ENCODE measurements at places on chromosomes 11 and 22.

DNA sequence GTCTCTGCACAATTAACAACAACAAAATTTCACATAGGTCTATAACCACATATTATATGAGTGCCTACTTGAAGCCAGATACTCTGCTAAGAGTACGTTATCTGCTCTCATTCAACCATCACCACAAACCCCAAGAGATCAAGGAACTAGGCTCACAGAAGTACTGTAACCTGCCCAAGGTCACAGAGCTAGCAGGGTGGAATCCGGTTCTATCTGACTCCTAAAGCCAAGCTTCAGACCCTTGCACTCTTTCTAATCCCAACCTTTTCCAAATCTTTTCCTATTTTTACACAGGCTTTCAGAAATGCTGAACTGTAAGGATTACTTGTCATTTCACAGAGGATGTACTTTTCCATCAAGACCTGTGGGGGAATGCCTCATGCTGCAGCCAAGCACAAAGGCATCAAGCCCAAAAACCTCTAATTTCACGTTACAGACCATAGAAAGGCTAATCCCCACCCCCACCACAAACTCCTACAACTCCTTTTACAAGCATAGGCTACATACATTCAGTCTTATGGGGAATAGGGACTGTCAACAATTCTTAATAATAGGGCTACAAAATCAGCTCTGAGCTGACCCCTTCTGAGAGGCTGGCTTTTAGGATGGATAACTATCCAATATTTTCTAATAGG, 927 bp downstream of the PRCP start:
- DNase-seq: peak; percentile 92

DNA sequence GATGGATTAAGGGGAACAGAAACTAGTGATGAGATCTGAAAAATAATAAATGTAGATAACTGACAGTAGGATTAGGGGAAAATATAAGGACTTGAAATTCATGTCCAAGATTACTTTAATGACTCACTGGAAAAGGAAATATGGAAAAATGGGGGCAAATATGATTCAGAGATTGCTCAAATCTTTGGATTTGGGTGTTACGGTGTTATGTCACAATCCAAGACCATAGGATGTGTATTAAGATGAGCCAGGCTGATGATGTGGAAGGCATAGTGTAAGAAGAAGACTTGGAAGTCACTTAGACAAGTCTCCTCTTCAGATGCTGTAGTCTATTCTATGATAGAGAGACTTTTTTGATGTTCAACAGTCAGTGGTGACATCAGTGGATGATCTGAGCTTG, 323.7 kb downstream of the LUZP2 start:
- no peak for DNase-seq

GRCh38 chr11:65944191-65944590, 1.1 kb upstream of the TSGA10IP start:
- no peak for DNase-seq

DNA sequence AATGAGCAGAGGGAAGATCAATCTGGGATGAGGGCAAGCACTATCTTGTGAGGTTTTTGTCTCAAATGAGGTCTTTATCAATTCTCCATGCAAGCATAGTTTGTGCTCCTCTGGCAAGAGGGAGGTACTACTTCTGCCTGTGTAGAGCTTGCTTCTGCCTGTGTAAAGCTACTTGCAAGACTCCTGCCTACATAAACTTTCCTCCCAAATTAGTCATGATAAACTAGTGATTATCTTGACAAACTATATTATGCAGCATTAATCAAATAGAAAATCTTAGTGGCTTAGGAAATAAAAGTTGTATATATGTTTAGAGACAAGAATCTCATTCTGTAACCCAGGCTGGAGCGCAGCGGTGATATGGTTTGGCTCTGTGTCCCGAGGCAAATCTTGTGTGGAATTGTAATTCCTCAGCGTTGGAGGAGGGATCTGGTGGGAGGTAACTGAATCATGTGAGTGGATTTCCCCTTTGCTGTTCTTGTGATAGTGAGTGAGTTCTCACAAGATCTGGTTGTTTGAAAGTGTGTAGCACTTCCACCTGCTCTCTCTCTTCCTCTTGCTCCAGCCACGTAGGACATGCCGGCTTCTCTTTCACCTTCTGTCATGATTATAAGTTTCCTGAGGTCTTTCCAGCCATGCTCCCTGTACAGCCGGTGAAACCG, 8.0 kb upstream of the MMP10 start:
- no peak for DNase-seq

GRCh38 chr22:45316796-45317526, 7.2 kb downstream of the FAM118A start:
- DNase-seq: no peak

DNA sequence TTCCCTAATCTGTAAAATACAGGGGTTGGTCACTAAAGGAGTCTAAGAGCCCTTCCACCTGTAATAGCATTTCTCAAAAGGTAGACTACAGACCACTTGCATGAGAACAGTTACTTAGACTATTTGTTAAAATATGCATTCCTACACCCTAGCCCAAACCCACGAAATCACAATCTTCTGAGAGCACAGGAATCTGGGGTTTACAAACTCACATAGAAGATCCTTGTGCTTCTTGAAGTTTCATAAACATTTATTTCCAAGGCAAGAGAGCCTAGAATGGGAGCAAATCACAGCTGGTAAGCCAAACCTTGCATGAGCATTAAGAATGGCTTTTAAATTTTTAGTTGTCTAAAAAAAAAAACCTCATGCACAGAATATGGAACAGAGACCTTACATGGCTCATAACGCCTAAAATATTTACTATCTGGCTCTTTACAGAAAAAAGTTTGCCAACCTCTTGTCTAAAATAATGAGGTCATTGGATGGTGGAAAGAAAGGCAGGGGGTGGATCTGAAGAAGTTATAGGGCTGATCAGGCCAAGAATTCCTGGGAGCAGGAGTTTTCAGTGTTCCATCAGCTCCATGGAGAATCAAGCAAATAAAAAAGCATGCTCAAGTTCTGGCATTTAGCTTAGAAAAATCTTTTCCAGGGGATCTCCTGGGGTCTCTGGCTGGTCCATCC, 133.4 kb downstream of the CCDC34 start:
- no peak for DNase-seq

GRCh38 chr11:72287293-72287692, 43.3 kb upstream of the PHOX2A start:
- no peak for DNase-seq

- DNase-seq: no peak
Measured at GRCh38 chr11:32840587-32840986, 10.9 kb downstream of the PRRG4 start.

GRCh38 chr22:44525941-44526778, 28.1 kb upstream of the RTL6 start:
- DNase-seq: no peak

DNA sequence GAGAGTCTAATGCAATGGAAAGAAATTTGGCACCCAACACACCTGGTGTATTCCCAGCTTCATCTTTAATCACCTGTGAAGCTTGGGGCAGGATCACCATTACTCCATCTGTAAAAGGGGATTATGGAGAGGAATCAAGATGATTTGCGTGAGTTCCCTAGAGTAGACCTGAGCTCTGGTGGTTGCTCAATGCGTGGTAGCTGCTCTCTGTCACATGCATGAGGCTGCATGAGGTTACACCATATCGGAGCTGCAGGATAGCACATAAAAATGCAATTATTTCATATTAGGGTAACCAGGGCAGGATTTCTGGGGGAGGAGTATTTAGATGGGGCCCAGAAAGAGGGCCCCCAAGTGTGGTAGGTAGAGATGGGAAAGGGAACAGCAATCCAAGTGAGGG, 35.3 kb upstream of the CLMP start:
- no peak for DNase-seq

DNA sequence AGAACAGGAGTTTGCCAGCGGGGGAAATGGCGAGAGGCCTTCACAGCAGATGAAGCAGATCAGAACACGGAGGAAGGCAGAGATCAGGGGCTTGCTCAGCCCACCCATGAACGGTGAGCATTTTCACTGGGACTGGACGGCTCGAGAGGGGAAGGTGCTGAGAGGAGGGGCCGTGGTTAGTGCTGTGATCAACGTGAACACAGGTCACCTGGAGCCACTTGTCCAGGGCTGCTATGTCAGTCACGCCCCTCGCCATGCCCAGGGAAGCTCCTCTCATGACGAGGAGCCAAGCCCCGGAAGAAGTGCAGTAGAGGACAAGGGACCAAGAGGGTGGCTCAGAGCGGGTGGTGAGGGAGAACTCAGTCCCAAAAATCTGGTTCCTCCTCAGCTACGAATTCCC, 7.0 kb downstream of the PLA2G6 start:
- no peak for DNase-seq

- DNase-seq: no peak
Measured at GRCh38 chr11:44327730-44328129, 17.8 kb upstream of the ALX4 start.

DNA sequence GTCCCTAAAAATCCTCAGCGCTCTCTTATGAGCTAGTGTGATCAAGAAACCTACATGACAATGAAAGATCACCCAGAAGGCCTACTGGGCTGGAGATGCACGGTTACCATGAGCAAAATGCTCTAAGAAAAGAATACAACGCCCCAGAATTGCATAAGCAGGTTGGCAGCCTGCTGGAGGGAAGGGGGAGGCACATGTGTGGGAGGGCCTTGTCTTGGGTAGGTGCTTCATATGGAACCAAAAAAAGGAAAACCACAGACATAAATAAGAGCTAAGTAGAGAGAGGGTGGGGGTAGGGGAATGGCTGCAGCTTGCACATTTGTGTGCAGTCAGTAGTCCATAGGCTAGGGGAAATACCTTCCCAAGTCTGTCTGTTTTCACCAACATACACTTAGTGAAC, 2.8 kb downstream of the SIAE start:
- peak; percentile 94 for DNase-seq

- no peak for DNase-seq
Measured at GRCh38 chr22:19693981-19694670, 20.2 kb upstream of the SEPTIN5 start.

GRCh38 chr11:110148775-110149744, 55.9 kb downstream of the ZC3H12C start:
- peak; percentile 85 for DNase-seq

DNA sequence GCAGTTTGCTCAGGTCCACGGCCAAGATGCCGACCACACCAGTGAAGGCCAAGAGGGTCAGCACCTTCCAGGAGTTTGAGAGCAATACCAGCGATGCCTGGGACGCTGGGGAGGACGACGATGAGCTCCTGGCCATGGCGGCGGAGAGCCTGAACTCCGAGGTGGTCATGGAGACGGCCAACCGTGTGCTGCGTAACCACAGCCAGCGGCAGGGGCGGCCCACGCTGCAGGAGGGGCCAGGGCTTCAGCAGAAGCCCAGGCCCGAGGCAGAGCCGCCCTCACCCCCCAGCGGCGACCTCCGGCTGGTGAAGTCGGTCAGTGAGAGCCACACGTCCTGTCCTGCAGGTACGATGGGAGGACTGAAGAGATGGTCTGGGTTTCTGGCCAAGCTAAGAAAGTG, 31.0 kb downstream of the TBC1D22A start:
- no peak for DNase-seq

DNA sequence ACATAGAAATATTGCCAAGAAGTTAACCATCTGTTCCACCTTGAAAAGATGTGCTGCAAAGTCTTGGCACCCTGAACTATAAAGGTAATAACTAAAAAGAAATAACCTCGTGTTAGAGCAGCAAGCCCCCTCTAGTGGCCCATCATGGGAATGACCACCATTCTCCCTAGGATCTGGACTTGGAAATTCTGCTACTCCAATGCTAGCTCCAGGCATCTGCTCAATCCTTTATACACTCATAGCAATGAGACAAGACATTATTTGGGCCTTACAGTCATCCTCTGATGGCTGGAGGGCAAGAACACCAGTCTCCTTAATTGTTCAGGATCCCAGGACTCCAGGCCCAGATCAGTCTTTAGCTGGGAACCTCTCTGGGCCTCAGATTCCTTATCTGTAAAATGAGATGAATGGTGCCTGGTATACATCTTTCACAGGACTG, 76.0 kb downstream of the CWC15 start:
- DNase-seq: peak; percentile 65

- DNase-seq: no peak
Measured at GRCh38 chr11:114624455-114625207, 29.0 kb upstream of the NXPE4 start.

DNA sequence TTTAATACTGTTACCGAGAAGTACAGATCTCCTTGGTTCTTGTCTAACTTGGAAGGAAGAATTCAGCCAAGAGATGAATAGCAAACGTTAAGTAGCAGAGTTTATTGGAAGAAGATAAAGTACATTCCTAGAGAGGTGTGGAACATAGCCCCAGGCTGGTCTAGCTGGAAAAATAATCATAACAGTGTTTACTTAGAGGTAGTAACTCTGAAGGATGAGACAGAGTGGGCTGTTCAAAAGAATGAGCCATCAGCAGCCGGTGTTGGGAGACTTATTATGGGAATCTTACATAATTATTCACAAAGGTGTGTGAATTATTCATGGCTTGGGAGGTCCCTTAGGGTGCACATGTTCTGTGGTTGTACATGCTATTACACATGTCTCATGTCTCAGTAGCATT, 276.5 kb downstream of the LUZP2 start:
- no peak for DNase-seq

DNA sequence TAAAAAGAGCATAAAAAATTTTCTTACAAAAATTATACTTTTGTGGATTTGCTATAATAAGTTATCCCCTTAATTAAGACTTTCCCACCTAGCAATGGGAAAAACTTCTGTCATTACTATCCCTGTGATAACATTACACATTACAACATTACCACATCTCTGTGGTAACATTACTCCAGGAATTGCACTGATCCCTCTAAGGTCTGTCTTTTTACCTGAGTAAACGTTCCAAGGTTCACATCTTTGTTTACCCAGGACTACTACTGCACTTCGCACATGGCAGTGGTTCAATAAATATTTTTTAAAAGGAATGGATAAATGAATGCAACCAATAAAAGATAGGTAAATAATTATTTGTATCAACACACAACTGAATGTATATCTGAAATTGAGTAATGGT, 92.4 kb upstream of the NOX4 start:
- DNase-seq: no peak

DNA sequence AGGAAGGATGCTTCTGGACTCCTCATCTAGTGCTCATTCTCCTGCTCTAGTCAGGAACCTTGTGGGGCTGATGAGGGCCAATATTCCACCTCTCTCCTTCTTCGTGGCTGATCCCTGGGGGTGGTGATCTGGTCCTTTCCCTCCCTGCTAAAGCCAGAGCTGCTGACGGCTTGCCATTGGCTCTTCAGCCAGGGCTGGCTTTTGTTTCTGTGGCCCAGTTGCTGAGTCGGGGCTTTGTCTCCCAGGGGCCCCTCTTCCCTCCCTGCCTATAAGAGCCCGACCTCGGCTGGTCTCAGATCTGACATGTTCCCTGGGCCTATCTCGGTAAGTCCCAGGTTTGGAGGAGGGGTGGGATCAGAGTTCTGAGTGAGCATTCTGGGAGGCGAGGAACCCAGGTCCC, at the start of gene CRYBA4:
Gene CRYBA4, plus strand, starts transcription at position 301 of the 400 bp plus-strand sequence. CDS start 634 bp downstream, outside the sequence.
- no peak for DNase-seq

DNA sequence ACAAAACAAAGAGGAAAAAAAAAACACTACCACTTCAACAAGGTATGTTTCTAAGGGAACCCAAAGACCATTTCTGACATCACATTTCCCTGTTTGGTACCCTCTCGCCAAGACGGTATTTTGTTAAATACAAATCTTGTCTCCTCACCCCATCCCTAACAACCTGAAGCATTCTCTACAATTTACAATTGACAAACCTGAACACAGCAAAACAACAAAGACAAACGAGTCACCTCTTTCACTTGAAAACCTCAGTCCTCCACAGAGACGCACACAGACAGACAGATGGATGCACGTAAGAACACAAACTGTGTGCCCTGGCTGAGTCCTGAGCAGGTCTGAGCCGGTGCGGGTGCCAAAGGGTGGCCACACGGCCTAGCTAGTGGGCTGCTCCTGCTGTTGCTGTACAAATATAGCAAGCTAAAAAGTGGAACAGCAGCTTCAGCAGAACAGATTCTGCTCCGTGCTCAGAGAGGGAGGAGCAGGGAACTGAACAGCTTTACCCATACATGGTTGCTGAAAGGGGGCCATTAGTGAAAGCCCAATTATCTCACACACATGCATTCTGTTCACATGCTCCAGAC, 28.5 kb downstream of the CELF1 start:
- DNase-seq: no peak
